GM19239 (cell line): ENCODE measurements at places on chromosomes 4 and X.

GRCh38 chrX:131262738-131263679 lies 26.1 kb downstream of the IGSF1 start:
- no peak for DNase-seq

DNA sequence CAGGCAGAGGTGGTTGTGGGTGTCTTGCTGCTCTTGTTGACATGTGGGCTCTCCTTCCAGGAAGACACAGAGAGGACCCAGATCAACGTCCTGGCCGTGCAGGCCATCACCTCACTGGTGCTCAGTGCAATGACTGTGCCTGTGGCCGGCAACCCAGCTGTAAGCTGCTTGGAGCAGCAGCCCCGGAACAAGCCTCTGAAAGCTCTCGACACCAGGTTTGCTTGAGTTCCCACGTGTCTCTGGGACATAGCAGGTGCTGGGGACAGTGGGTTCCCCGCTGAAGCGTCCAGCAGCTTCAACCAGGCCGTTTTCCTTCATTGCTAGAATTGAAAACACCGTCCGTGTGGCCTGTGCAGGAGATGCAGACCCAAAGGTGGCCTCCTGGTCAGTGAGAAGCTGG lies 25.6 kb upstream of the MSANTD1 start:
- no peak for DNase-seq

GRCh38 chr4:25852103-25852502 lies 10.7 kb downstream of the SEL1L3 start:
- no peak for DNase-seq

DNA sequence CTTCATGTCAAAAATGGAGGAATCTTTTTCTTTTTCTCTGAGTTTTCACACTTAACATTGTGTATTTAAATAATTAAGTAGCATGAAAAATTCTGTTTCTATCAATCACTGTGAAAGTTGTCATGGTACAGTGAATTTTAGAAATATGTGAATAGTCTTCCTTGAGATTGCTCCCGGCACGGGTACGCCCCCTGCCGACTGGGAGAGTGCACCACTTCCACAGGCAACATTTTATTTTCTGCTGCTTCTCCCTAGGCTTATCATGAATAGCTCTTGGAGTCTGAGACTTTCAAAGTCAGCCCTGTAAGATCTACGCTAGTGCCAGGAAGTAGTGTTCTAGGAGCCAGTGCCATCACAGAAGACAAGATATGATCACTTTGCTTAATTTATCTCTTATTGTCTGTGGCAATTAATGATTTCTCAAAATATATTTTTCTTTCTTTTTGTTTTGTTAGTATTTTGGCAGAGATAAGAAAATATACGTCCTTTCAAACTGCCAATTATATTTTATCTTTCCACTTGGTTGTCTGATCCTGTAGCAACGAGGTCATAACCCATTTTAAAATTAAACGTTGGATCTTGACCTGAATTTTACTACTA lies 763.8 kb upstream of the AADAT start:
- no peak for DNase-seq

- DNase-seq = no peak
Observed at GRCh38 chr4:61638591-61638990, 438.5 kb downstream of the ADGRL3 start.

DNA sequence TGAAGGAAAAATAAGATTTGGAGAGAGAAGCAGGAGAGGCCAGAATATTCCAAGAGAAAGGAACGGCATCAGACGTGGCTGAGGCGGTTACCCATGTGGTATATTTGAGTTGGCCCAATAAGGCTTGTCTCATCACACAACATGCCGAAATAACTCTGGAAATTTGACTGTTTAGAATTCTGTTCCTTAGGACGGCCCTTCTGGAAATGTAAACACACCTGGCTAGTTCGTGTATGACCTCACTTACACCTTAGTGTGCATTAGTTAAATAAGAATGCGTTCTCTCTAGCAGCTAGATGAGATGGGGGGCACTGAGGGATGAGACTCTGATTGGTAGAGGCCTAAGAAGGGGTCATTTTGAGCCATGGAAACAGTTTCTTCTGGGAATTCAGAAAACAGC lies 33.2 kb upstream of the PLAC1 start:
- no peak for DNase-seq

DNA sequence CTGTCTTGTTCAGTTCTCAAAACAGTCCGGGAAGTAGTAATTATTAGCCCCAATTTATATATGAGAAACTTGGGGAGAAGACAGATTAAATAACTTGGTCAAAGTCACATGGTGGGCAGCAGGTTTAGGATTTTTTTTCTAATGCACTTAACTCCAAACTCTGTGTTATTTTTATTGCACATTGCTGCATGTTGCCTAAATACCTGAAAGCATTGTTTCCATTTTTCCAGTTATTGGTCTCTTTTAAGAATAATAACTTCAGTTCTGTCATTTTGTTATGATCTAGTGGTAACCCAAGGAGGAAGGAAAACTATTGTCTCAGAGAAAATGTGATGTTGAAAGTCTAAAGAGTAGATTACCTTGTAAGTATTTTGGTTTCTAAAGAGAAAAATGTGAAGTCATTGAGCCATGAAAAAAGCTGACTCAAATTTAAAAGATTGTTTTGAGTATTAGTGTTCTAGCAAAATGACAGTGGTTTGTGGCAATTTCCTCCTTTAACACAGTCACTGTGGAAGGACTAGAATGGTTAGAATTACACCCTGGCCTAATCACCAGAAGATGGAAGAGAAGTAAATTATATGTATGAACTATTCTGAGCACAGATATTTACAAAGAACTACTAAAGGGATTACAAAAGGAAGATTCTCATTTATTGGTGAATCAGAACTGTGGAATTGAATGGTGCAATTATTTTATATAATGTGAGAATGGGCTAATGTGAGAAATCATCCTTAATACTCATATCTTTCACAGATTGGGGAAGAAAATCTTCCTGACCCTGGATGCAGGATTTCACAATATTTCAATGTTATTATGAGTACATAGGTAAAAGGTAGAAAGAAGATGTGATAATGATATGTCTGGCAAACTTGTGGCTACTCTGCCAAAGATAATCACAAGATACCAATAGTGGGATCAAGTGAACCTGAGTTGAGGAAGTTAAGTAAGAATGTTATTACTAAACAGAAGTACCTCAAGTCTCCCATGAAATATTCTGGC lies 21.7 kb upstream of the CXCL8 start:
- peak; percentile 7 for DNase-seq

DNA sequence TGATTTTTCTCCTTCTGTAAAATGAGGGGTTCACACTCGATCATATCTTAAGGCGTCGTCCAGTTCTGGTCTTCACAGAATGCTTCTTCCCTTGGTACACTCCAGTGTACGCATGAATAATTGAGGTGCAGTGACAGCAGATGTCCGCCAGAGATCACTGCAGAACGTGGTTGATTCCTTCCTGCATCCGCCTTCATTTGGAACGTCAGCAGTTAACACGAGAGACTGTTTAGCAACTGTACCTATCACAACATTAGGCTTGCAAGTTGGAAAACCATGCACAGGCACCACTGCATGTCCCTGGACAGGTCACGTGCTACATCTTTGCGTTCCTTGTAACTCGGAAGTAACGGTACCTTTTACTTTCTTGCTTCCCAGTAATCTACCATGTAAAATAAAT lies 66.0 kb upstream of the GEMIN8 start:
- peak; percentile 3 for DNase-seq
